ENCODE measurements at places on chromosomes 3 and 15. TPM values are rescaled to one million over a fixed set of nuclear protein-coding genes. Genes with fewer than 3 reads are reported as not detected.

The LMAN1L gene
- 0.82 TPM for total RNA-seq

The TPRG1 gene
- 3.1 TPM for total RNA-seq

The CACNA2D2 gene
- 2.2 TPM for total RNA-seq

The UBAP1L gene
- 8.4 TPM for total RNA-seq

DNA sequence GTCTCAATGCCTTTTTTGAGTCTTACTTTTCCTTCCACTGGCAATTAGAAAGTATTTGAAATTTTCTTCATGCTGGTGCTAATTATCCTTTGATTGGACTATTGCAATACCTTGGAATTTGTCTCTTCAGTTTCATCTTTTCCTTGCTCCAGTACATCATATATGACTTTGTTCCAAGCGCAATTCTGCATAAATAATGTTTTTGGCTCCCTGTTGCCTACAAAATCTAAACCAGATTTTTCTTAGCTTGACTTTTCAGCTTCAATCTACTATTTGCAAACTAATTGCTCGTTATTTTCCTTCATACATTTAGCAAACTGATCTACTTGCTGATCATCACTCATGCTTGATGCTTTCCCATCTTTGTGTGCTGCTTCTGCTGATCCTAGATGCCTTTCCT lies 230.8 kb upstream of the GPR149 start:
- DNase-seq = no peak

- no peak for DNase-seq
These were observed 93.4 kb upstream of the CTDSPL start for GRCh38 chr3:37768107-37768809.

GRCh38 chr3:165641569-165642310 lies 195.5 kb downstream of the BCHE start:
- no peak for DNase-seq

GRCh38 chr3:189165092-189165612 lies 6.6 kb upstream of the TPRG1 start:
- DNase-seq = no peak

DNA sequence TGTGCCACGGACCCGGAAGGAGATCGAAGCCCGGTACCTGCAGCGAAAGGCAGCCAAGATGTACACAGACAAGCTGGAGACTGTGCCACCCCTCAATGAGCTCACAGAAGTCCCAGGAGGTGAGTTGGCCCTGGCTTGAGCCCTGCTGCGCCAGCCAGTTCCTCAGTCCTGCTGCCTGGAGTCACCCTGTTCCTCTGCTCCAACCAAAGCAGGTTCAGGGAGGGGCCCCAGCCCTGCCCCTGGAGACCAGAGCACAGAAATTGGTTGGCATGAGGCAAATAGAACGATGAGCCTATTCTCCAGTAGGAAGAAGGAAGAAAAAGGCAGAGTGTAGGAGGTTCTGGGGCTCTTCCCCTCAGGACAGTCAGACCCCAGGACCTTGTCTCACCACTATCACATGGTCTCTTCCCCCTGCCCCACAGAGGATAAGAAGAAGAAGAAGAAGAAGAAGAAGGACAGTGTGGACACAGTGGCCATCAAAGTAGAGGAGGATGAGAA lies 8.0 kb downstream of the TMIE start:
- DNase-seq = no peak

GRCh38 chr3:195255176-195255500 lies 15.8 kb downstream of the XXYLT1 start:
- DNase-seq = no peak

DNA sequence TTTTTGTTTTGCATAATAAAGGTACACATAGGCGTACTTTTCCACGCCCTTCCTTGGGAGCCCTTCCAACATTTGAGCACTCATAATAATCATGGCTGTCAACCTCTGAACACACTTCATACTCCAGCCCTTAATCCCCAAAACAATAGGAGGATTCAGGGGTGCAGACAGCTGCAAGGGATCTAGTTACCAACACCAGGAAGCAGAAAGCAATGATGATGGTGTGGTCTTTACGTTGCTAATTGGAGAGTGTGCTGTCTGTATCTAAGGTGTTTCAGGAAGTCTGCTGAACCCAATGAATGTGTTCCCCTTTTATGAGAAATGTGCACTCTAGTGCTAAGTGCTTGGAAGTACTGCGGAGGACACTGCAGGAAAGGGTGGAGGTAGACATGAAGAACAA lies 60.3 kb upstream of the PDZRN3 start:
- DNase-seq = no peak

Measured in T-helper 17 cell (primary cell).